Activated B cell treated with CpG ODN at 0.5 μM for 24 hours (primary cell): ENCODE measurements at places on chromosomes 6 and 20.

DNA sequence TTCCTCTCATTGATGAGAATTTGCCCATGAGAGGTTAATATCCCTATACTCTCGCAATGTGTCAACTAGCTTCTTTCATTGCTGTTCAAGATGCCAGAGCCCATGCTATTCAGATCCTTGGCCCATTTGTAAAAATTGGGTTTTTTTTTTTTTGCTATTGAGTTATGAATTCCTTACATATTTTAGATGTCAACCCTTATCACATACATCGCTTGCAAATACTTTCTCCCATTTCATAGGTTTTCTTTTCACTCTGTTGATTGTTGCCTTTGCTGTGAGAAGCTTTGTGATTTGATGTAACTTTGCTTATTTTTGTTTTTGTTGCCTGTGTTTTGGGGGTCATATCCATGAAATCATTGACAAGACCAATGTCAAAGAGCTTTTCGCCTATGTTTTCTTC lies 32.2 kb upstream of the IPCEF1 start:
- no peak overlapping the region for H3K27ac ChIP-seq
- no peaks in the 10 kb centered on the region for H3K4me1 ChIP-seq
- no peak for DNase-seq
- H3K4me3 ChIP-seq, result no peak overlapping the region
- no peaks in the 10 kb centered on the region for H3K36me3 ChIP-seq
- H3K27me3 ChIP-seq, result peaks cover 7% of the 10 kb centered on the region

GRCh38 chr20:14337400-14338171 lies at the start of gene FLRT3:
Gene FLRT3 (minus strand): TSS chr20:14337612. CDS start chr20:14327506, 10,106 bp downstream.
- DNase-seq, result peak; percentile 17
- H3K36me3 ChIP-seq, result no peaks in the 10 kb centered on the region
- peaks cover 12% of the 10 kb centered on the region for H3K27me3 ChIP-seq
- H3K4me3 ChIP-seq, result peak within 1 kb of the TSS; percentile 50
- no peak within 1 kb of the TSS for H3K27ac ChIP-seq

- DNase-seq, result no peak
- H3K27me3 ChIP-seq, result no peaks in the 10 kb centered on the region
- peak overlapping the region; percentile 93 for H3K4me3 ChIP-seq
- no peak overlapping the region for H3K27ac ChIP-seq
These were observed 2.1 kb downstream of the TOP1 start for GRCh38 chr20:41030531-41031242.

DNA sequence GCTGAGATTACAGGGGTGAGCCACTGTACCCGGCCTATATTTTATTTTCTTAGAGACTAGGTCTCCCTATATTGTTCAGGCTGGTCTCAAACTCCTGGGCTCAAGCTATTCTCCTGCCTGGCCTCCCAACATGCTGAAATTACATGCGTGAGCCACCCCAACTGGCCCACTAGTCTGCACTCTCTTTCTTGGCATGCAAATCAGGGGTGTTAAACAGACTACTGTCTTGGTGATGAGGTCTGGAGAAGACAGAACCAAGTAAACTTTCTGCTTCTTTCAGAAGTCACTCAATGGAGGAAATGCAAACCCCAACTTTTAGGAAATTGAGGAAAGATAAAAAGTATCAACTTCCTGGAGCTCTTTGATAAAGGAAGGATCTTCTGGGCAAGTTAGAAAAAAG lies 8.0 kb upstream of the TUBB2B start:
- peaks cover 17% of the 10 kb centered on the region for H3K4me1 ChIP-seq
- H3K27me3 ChIP-seq, result peaks cover 57% of the 10 kb centered on the region
- H3K4me3 ChIP-seq, result no peak overlapping the region

- no peaks in the 10 kb centered on the region for H3K36me3 ChIP-seq
- H3K27me3 ChIP-seq, result peaks cover 8% of the 10 kb centered on the region
- no peak for DNase-seq
These were observed 66.6 kb upstream of the NXT1 start for GRCh38 chr20:23284009-23284408.
